ENCODE measurements at places on chromosomes 4 and X.

GRCh38 chr4:138458751-138459150 lies 216.6 kb upstream of the SLC7A11 start:
- DNase-seq: no peak

GRCh38 chr4:69408451-69408850 lies 87.3 kb downstream of the UGT2B4 start:
- no peak for DNase-seq

- no peak for DNase-seq
Observed at GRCh38 chrX:15645266-15645665, 19.3 kb downstream of the CLTRN start.

- DNase-seq: no peak
Observed at GRCh38 chr4:13849778-13850177, 222.3 kb upstream of the BOD1L1 start.

DNA sequence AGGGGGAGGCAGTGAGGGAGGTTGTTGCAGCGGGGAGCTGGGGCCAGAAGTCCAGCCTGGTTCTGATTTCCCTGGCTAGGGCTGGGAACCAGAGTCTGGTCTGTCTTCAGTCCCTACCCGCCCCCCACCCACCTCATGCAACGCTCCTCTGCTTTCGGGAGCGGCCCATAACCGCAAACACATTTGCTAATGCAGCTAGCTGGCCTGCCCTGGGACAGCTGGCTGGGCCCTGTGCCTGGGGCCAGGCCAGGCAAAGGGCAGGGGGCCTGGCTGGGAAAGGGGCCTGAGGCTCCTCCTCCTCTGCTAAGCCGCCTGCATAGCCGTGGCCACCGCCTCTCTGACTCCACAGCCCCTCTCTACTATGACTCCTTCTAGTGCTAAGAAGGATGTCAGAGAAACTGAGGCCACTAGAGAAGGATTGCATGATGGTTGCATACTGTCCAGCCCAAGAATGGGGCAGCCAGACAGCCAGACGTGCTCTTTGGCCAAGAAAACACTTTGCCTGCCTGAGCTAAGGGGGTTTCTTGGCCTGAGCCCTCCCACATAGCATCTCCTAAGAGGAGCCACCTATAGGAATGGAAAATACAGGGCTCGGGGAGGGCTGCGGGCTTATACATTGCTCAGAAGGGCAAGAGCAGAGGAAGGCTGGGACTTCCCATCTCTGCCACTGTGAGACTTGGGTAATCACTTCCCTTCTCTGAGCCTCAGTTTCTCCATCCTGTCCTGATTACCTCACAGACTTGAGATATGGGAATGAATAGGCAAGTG lies 76.9 kb downstream of the PJA1 start:
- no peak for DNase-seq

DNA sequence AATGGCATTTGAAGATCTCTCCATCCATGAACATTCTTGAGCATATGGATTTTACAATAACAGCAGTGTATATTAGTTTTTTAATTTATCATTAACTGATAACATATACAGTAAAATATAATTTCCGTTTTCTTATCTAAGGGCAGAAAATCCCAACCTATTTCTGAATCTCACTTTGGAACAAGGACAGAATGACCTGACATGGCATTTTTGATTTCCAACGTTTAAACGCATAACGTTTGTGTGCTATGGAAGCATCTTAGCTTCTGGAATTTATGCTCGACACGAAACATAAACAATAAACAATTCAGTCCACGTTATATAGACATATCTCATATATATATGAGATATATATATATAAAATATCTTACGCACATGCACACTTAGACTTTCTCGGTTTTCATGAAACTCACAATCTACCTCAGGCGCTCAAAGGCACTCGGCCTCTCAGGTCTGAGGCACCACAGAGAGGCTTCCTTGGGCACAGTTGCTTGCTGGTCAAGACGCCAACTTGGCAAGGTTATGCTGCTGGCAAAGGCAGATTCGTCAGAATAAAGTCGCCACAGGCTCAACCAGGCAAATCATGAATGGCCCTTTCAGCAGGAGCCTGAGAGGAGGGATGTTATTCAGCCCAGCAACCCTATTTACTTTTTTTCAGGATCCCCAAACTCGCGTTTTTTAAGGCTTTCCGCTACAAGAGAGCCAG lies 1.0 kb upstream of the UGT8 start:
- no peak for DNase-seq

DNA sequence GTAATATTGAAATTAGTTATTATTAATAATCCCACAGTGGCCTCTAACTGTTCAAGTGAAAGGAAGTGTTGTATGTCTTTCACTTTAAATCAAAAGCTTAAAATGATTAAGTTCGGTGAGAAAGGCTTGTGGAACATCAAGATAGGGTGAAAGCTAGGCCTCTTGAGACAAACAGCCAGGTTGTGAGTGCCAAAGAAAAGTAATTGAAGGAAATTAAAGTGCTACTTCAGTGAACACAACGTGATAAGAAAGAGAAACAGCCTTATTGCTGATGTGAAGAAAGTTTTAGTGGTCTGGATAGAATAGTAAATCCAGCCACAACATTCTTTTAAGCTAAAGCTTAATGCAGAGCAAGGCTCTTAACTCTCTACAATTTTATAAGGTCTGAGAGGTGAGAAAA lies 42.6 kb upstream of the IL13RA2 start:
- DNase-seq: no peak

DNA sequence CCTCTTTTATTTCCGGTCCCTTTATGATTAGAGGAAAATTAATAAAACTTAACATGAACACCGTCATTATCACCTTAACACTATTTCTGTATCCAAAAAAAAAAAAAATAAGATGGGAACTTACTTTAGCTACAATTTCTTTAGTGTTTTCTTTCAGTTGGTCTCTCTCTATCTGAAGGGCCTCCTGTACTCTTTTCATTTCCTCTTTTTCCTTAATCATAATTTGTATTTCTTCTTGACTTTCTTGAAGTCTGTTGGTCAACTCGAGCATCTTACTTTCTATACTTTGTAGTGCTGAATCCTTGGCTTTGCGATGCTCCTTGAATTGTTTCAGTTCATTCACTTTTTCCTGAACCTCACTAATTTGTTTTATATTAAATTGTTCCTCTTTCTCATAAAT lies 45.3 kb upstream of the BDH2 start:
- no peak for DNase-seq

GRCh38 chr4:86948276-86948675 lies 13.5 kb downstream of the AFF1 start:
- no peak for DNase-seq

DNA sequence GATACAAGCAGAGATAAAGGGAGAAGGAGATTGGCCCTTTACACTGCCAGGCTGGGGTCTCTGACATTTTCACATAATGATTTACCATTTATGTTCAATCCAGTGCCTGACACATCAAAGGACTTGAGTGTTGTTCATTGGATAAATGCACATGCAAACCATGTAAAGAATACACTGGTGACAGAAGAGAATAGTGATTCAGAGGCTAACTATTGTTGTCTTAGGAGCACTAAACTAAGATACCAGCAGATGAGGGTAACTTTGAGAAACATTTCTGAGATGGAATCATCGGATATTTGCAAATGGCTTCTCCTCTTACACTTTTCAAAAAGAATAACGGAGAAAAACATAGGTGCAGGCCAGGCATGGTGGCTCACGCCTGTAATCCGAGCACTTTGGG lies 67.3 kb upstream of the HHIP start:
- peak; percentile 93 for DNase-seq

DNA sequence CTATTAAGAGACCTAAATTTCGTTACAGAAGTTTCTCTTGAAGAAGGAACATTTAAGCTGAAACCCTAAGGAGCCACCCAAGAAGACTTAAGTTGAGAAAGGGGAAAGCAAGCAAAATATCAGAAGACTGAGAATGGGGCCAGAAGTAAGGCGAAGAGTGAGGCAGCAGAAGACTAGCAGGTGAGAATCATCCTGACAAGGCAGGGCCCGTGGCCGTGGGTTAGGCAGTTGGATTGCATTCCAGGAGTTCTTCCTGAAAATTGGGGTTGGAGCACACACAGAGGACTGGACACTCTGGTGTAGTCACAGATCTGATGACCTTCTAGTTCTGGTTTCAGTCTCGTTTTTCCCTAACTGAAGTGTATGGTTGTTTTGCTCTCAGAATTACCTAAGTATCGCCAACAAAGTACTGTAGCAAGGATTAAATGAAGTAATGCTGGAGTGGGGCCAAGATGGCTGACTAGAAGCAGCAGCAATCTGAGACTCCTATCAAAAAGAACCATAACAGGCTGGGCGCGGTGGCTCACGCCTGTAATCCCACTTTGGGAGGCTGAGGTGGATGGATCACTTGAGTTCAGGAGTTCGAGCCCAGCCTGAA lies 94.4 kb upstream of the GUCY1A1 start:
- DNase-seq: no peak

DNA sequence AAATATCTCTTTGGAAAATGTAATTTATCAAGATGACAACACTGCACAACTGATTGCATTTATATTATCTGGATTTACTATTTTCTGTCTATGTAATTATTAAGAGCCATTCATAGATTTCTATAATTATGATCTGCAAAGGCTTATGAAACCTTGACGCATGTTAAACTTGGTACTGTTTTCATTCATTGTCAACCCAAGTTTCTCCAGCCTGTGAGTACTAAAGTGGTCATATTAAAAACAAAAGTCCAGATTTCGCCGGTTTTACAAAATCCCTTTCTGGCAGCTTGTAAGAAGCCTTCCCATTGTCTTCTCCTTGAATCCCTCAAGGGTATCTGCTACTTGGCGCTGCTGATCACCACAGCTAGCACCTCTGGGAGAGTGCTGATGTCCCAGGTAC lies 19.7 kb upstream of the GRPR start:
- no peak for DNase-seq

DNA sequence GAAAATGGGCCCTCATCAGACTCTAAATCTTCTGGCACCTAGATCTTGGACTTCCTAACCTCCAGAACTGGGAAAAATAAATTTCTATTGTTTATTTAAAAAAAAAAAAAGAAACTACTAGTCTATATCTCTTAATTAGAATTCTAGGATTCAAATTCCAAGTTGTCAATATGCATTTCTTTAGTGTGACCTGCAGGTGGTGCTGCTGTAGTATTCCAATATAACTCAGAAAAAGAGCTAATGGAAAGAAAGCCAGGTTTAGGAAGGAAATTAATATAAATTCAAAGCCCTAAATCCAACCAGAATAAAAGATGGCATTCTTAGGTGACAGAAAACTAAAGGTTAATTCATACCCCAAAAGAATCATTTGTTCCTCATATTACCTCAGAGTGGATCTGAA lies 80.0 kb upstream of the NALF2 start:
- DNase-seq: no peak
